Karpas-422 (cell line): ENCODE measurements at places on chromosomes 2 and 18.

GRCh38 chr2:88626171-88627054 lies 851 bp downstream of the EIF2AK3 start:
- peak overlapping the region; percentile 89 for H3K4me3 ChIP-seq
- DNase-seq, result peak; percentile 70
- no peak overlapping the region for H3K27ac ChIP-seq

DNA sequence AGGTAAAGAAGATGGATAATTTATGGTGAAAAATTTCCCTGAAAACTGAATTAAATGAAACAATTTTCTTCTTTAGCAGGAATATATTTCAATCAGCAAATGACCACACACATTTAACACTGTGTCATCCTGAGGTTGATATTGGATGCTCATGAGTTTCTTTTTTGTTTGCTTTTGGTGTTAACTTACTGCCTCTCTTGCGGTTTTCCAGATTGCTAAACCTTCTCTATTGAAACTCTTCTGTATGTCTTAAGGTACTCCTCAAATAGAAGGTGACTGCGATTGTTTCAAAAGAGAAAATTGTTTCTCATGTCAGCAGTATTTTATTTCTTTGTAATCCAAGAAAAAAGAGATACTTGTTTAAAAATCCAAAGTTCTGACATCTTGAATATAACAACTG lies 99.1 kb downstream of the LRRTM1 start:
- H3K27ac ChIP-seq, result no peak overlapping the region
- no peaks in the 10 kb centered on the region for H3K36me3 ChIP-seq

GRCh38 chr18:56945171-56946083 lies 201.5 kb upstream of the BOD1L2 start:
- no peak overlapping the region for H3K4me3 ChIP-seq
- no peak for DNase-seq
- no peaks in the 10 kb centered on the region for H3K27me3 ChIP-seq
- no peaks in the 10 kb centered on the region for H3K4me1 ChIP-seq
- H3K36me3 ChIP-seq, result no peaks in the 10 kb centered on the region

DNA sequence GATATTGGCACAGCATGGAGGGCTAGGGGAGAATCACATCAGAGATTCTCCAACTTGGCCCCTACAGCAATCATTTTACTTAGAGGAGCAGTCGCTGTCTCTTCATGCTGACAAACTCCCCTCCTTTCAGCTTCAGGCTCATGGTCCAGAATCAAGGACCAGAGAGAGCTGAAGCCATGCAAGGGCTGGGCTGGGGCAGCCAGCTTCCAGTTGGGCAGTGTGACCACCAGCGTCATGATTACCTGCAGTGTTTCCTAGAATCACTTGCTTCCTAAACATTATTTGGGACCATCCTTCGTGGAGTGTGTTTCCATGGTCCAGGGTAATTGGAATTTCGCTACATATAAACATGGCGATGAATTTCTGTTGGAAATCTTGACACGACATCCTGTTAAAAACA lies 54.4 kb downstream of the CAPN13 start:
- no peaks in the 10 kb centered on the region for H3K27me3 ChIP-seq
- DNase-seq, result no peak
- H3K4me3 ChIP-seq, result no peak overlapping the region
- H3K4me1 ChIP-seq, result no peaks in the 10 kb centered on the region

DNA sequence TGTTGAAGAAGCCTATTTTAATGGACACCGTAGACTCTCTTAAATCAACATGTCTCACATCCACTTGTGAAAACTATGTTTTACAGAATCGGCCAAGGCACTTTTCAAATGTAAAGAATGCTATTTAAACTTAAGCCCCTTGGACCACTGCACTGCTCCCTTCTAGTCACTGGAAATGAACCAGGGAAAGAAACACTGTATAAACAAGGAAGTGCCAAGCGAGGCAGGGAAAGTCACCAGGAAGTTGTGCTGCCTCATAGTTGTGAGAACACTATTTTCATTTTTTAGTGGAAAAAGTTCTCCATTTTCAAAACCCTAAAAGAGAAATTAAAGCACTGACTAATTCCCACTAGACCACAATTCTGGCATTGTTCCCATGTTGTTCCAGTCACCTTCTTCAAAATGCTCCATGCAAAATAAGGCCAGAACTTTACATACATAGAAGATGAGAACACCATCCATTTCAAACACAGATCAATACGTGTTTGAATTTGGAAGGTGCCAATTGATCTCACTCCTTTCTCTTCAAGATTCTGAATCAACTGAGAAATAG lies 13.5 kb downstream of the CCDC141 start:
- no peak overlapping the region for H3K27ac ChIP-seq
- no peaks in the 10 kb centered on the region for H3K4me1 ChIP-seq
- H3K36me3 ChIP-seq, result no peaks in the 10 kb centered on the region
- no peaks in the 10 kb centered on the region for H3K27me3 ChIP-seq

- H3K27ac ChIP-seq, result no peak overlapping the region
- no peaks in the 10 kb centered on the region for H3K36me3 ChIP-seq
- H3K27me3 ChIP-seq, result no peaks in the 10 kb centered on the region
Measured at GRCh38 chr2:199018826-199019225, 438.9 kb downstream of the SATB2 start.

- peaks cover 7% of the 10 kb centered on the region; the same call in 1 of the 2 replicates for H3K4me1 ChIP-seq
- H3K36me3 ChIP-seq, result no peaks in the 10 kb centered on the region
- no peaks in the 10 kb centered on the region for H3K27me3 ChIP-seq
- no peak for DNase-seq
- H3K4me3 ChIP-seq, result no peak overlapping the region
- no peak overlapping the region for H3K27ac ChIP-seq
Measured at GRCh38 chr2:32739664-32740063, 111.8 kb downstream of the TTC27 start.

- H3K4me1 ChIP-seq, result no peaks in the 10 kb centered on the region
- H3K4me3 ChIP-seq, result no peak overlapping the region
- DNase-seq, result no peak
- H3K36me3 ChIP-seq, result no peaks in the 10 kb centered on the region
- H3K27ac ChIP-seq, result no peak overlapping the region
Measured at GRCh38 chr18:61706276-61706915, 186.4 kb downstream of the RNF152 start.

- H3K4me3 ChIP-seq, result no peak overlapping the region
- H3K4me1 ChIP-seq, result peaks cover 22% of the 10 kb centered on the region
- H3K27me3 ChIP-seq, result no peaks in the 10 kb centered on the region
- no peak overlapping the region for H3K27ac ChIP-seq
- no peaks in the 10 kb centered on the region for H3K36me3 ChIP-seq
Measured at GRCh38 chr2:3101016-3101942, 276.3 kb downstream of the EIPR1 start.

DNA sequence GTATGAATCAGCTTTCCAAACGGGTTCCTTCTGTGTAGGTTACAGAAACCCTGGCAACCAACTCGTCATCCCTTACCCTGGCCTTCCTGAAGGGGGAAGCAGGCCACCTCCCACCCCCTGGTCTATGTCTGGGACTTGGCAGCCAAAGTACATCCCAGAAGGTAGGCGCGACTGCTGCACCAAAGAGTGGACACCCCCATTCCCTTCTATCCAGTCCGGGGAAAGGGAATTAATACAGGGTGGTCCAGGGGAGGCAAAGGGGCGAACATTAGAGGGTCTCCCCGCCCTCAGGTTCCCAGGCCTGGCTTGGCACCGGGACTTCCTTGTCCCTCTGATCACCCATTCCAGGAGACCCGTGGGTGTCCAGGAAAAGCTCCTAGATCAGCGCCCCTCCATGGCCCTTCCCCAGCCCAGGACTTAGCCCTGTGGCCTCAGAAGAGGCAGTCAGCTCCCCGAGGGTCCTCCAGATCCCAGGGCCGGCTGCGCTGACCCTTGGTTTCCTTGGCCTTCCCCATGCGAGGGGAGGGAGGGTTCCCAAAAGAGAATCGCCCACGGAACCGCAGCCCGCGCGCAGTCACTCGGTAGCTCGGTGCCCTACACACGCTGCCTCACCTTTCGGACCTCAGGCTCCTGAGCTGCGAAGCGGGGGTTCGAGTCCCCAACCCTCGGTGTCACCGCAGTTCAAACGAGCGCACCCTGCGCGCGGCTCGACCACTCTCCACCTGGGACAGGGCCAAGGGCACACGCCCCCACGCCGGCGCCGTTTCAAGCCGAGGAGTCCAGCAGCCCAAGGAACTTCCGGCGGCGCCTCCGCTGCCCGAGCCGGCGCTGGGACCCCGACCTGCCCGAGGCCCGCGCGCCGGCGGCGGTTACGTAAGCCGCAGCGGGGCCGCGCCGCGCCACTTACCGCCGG lies at the start of gene PER2:
PER2 (minus strand) TSS at position 874 of the 913 bp plus-strand sequence. CDS start 10,674 bp downstream, outside the sequence.
- peaks cover 51% of the 10 kb centered on the region for H3K4me1 ChIP-seq
- peak within 1 kb of the TSS; percentile 81 for H3K27ac ChIP-seq
- H3K27me3 ChIP-seq, result no peaks in the 10 kb centered on the region
- peak; percentile 81 for DNase-seq
- no peaks in the 10 kb centered on the region for H3K36me3 ChIP-seq

GRCh38 chr2:190325588-190325987 lies 6.0 kb upstream of the HIBCH start:
- peaks cover 5% of the 10 kb centered on the region for H3K4me1 ChIP-seq
- no peak overlapping the region for H3K27ac ChIP-seq
- no peaks in the 10 kb centered on the region for H3K36me3 ChIP-seq
- H3K27me3 ChIP-seq, result no peaks in the 10 kb centered on the region

- H3K27ac ChIP-seq, result no peak overlapping the region
- H3K27me3 ChIP-seq, result no peaks in the 10 kb centered on the region
- H3K36me3 ChIP-seq, result no peaks in the 10 kb centered on the region
Measured at GRCh38 chr2:147538088-147538487, 306.7 kb upstream of the ACVR2A start.

DNA sequence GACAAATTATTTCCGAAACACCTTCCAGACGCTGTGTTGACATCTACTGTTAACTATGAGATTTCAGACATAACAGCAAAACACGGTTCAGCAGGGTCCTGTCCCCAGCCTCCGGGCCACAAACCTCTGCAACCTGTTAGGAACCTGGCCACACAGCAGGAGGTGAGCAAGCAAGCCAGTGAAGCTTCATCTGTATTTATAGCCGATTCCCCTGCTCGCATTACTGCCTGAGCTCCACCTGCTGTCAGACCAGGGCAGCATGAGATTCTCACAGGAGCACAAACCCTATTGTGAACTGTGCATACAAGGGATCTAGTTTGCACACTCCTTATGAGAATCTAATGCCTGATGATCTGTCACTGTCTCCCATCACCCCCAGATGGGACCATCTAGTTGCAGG lies 31.1 kb downstream of the NDUFA10 start:
- H3K4me1 ChIP-seq, result no peaks in the 10 kb centered on the region
- no peak overlapping the region for H3K4me3 ChIP-seq

DNA sequence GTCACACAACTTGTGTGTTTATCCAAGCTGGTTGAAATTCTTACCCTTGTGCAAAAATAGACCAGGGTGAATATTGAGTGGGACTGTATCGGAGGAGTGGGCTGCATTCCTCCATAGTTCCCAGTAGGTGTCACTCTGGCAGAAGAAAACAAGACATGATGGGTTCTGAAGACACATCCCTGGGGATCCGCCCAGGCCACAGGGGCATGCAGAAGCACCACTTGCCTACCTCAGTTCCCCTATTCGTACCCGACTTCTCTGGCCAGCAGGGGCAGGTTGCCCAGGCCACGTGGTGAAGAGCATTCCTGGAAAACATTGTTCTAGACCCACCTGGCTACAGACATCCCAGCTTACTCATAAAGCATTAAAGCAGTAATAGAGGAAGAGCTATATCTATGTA lies 168.2 kb downstream of the FAM210A start:
- peak; percentile 92 for DNase-seq
- peak overlapping the region; percentile 63 for H3K27ac ChIP-seq
- peak overlapping the region; percentile 21; the same call in 1 of the 2 replicates for H3K4me3 ChIP-seq

GRCh38 chr2:22692746-22693145 lies 692.2 kb upstream of the KLHL29 start:
- peak overlapping the region; percentile 62 for H3K4me3 ChIP-seq
- peak; percentile 91 for DNase-seq
- peaks cover 74% of the 10 kb centered on the region for H3K4me1 ChIP-seq
- H3K27ac ChIP-seq, result peak overlapping the region; percentile 97

GRCh38 chr2:2614452-2614851 lies 283.4 kb upstream of the MYT1L start:
- DNase-seq, result no peak
- no peaks in the 10 kb centered on the region for H3K36me3 ChIP-seq
- no peaks in the 10 kb centered on the region for H3K27me3 ChIP-seq
- peaks cover 2% of the 10 kb centered on the region for H3K4me1 ChIP-seq
- H3K27ac ChIP-seq, result no peak overlapping the region

DNA sequence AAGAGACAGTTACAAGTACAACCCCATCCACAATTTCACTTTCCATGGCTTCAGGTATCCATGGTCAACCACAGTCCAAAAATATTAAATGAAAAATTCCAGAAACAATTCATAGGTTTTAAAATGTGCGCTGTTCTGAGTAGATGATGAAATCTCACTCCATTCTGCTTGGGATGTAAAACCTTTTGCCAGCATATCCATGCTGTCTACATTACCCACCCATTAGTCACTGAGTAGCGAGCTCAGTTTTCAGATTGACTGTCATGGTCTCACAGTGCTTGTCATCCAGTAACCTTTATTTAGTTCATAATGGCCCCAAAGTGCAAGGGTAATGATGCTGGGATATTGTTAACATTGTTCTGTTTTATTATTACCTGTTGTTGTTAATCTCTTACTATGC lies 40.5 kb downstream of the SMAD4 start:
- peaks cover 43% of the 10 kb centered on the region for H3K36me3 ChIP-seq
- H3K27ac ChIP-seq, result no peak overlapping the region
- H3K4me3 ChIP-seq, result no peak overlapping the region
- DNase-seq, result no peak

DNA sequence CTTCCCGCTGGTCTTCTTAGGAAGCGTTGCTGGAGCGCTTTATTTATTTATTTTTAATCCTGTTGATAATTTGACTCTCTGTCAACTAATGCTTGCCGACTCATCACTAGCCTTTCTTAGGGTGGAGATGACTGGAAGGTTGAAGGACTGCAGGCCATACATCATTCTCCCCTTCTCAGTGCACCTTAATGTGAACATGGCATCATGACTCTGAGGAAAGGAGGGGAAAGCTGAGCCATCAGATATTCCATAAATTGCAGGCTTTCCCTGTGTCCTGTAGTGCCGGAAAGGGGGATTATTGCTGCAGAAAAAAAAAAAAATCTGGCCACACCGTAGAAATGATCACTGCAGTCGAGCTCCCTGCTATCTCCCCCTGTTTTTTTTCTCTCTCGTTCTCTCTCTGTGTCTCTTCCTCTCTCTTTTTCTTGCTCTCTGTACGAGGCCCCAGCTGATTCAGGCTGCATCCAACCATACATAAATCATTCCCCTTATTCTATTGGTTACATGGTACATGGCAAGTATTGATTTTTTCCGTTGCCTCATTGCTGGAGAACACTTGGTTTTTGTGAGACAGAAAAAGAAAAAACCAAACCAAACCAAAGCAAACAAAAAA lies 125.8 kb upstream of the EFEMP1 start:
- H3K4me1 ChIP-seq, result no peaks in the 10 kb centered on the region
- H3K36me3 ChIP-seq, result no peaks in the 10 kb centered on the region
- H3K27ac ChIP-seq, result no peak overlapping the region
- no peak for DNase-seq
- H3K4me3 ChIP-seq, result no peak overlapping the region

DNA sequence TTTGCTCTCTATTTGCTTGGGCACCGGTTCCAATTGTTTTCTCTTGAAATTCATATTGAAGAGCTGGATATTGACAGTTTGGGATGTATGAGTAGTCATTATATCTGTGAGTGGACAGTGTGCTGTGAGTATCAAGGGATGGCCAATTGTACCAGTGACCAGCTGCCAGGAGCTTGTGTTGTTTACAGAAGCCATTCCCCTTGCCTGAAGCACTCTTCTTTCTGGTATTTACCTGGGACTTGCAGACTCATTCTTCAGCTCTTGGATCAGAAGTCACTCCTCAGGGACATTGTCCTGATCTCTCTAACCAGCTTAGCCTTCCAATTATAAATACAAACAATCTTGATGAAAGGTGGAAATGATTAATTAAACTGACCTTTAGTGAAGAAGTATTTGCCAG lies 438.3 kb upstream of the LRATD1 start:
- H3K4me3 ChIP-seq, result no peak overlapping the region
- no peaks in the 10 kb centered on the region for H3K36me3 ChIP-seq
- no peak for DNase-seq
- no peaks in the 10 kb centered on the region for H3K4me1 ChIP-seq
